ENCODE measurements at places on chromosomes 7 and 10.

- no peak for DNase-seq
Measured at GRCh38 chr10:128877936-128878335, 589.1 kb upstream of the MGMT start.

- no peak for DNase-seq
Measured at GRCh38 chr7:23791721-23792120, 81.7 kb downstream of the STK31 start.

- DNase-seq: no peak
Measured at GRCh38 chr10:89310056-89310893, 8.4 kb downstream of the IFIT2 start.

DNA sequence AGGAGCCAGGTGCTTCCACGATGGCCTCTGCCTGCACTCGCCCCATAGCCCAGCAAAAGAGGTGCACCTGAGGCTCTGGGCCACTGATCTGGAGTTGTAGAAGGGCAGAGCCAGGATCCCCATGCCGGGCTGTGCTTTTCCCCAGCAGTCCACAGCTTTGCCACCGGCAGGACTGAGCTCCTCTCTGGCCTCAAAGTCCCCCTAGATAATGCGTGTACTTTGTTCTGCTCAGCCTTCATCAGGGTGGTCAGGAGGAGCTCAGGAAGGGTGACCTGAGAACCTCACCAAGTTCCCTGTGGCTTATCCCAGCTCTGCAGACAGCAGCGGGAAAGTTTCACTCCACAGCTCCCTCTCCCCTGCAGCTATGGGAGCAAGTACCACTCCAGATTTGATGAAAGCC is 27.9 kb upstream of the UNC5B start:
- DNase-seq: no peak

DNA sequence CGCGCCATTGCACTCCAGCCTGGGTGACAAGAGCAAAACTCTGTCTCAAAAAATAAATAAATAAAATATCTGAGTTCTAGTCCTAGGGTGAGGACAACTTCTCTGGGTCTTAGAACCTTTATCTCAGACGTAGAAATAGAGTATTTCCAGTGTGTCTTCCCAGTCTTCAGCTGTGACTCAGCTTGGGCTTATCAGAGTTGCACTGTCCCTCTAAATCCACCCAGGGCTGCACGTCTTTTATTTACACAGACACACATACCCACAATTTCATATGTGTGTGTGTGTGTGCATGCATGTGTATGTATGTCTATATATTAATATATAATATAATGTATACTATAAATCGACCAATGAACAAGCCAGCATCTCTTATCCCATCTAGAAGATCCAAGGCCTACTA is 13.0 kb upstream of the PDIA4 start:
- DNase-seq: no peak

DNA sequence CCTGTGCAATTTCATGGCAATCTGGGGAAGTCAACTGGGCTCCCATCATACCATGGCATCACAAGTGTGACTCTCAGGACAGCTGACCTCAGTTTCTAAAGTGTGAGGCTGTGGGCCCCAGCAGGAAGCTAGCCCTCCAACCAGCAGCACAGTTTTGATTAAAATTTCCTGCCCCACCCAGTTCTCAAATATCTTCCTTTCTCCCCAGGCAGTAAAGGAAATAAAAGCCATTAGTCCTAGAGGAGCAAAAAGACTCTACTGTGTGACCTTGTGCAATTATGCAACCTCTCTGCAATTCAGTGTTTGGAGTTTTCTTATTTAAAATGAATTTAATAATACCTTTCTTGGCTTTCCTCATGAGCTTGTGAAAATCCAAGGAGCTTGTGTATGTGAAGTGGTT is 143.1 kb upstream of the CDCA7L start:
- no peak for DNase-seq

Measured in stimulated activated CD4-positive, alpha-beta T cell treated with anti-CD3 and anti-CD28 coated beads, Interleukin-15, amount 100 ng/mL, for 1 hour (primary cell).